ENCODE measurements at places on chromosomes 16 and 17. TPM values are rescaled to one million over a fixed set of nuclear protein-coding genes. Genes with fewer than 3 reads are reported as not detected.

The FAM222B gene
- total RNA-seq = 4.4 TPM

The GP1BA gene
- total RNA-seq = not detected

The ATP2C2 gene
- not detected for total RNA-seq

The TP53TG3D gene
- 1.1 TPM for total RNA-seq

The NPIPB9 gene
- 0.33 TPM for total RNA-seq

The HBA1 gene
- not detected for total RNA-seq

The ITGB4 gene
- total RNA-seq = 1.4 TPM

The C17orf67 gene
- total RNA-seq = 1.6 TPM

The BRIP1 gene
- 8.8 TPM for total RNA-seq

The COG4 gene
- total RNA-seq = 52.8 TPM

- no peak for DNase-seq
These were observed 26.1 kb downstream of the XPO6 start for GRCh38 chr16:28185696-28186095.

GRCh38 chr17:44906763-44907728, 7.8 kb upstream of the EFTUD2 start:
- DNase-seq = no peak

DNA sequence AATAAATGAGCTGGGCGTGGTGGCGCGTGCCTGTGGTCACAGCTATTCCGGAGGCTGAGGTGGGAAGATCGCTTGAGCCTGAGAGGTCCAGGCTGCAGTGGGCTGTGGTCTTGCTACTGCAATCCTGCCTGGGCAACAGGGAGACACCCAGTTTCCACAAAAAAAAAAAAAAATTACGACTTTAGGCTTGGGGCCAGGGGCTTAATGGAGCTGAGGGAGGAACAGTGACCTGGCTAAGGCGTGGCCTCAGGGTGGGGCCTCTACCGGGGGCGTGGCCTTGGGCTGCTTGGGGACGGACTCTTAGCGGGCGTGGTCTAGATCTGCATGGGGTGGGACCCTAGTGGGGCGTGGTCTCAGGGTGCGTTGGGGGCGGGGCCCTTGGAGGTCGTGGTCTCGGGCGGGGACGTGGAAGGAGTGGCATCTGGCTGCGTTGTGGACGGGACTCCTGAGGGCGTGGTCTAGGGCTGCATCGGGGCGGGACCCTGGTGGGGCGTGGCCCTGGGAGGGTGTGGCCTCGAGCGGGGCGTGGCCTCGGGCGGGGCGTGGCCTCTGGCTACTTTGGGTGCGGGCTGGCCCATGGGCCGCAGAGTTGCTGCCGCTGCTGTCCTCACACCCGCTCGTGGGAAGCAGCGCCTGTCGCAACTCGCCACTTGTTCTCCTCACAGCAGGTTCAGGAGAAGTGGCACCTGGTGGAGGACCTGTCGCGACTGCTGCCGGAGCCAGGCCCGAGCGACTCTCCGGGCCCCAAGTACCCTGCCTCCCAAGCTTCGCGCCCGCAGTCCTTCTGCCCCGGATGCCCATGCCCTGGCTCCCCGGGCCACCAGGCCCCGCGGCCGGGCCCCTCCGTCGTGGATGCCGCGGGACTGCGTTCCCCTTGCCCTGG, 5.8 kb upstream of the C17orf99 start:
- DNase-seq = peak; percentile 88

DNA sequence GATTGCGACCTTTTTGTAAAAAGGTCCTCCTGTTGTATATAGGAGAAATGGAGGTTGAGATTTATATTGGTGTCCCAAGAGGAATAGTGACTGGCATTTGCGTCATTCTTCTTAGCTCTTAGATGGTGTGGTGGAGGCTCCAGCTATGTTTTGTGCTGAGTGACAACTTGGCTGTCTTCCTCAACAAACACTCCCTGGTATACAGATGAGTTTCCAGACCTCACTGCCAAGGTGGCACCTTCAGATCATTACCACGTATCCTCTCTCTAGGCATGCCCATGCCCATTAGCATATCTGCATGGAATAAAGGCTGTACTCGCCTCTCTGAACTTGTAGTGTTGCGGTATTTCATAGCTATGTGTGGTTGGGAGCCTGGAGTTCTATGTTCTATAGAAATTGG, 120.0 kb downstream of the MAP2K4 start:
- no peak for DNase-seq

- DNase-seq = no peak
These were observed 157.8 kb downstream of the CDH13 start for GRCh38 chr16:82784573-82784968.

DNA sequence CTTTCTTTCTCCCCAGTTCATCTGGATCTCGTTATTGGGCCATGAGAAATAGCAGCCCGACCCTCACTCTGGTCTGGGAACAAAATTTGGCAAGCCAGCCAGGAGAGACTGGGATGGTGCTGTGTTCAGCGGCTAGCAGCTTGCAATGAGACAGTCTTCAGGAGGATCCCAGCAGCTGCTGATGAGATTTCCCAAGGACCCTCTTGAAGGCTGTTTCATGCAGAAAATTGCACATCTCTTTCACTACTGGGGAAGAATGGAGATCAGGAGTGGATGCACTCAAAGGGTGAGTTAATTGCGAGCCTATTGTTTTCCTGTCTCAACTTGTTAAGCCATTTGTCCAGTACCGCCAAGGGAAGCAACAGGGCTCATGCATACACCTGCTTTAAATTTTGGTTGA, 5.5 kb upstream of the COIL start:
- no peak for DNase-seq

GRCh38 chr17:32523827-32524552, 37.2 kb downstream of the CDK5R1 start:
- DNase-seq = no peak

DNA sequence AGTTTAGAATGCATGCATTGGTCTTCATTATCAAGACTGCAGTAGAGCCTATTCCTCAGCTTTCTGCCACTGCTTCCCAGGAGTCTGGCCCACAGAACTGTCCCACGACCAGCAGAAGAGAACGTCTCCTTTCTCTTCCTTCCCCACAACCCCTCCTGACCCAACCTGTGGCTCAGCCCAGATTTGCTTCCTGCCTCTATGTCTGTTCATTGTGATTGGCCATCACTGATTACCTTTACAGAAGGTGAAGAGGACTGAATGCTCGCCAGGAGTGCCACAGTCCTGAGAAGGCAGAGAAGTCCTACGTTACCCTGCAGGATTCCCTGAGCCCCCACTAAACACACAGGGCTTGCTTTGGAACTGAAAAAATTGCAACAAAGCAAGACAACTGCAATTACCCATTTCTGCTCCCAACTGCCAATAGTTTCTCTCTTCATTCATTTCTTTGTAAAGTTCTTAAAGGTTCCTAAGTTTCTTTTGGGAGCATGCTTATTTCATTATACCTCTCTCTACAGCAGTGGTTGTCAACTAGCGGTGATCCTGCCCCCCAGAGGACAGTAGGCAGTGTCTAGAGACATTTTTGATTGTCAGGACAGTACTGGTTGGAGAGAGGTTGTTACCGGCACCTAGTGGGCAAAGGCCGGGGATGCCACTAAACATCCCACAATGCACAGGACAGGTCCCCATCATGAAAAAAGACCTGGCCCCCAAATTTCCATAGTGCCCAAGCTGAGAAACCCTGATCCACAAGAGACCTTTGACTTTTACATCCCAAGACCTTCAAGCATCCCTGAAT, 4.5 kb upstream of the NAT9 start:
- DNase-seq = peak; percentile 66

DNA sequence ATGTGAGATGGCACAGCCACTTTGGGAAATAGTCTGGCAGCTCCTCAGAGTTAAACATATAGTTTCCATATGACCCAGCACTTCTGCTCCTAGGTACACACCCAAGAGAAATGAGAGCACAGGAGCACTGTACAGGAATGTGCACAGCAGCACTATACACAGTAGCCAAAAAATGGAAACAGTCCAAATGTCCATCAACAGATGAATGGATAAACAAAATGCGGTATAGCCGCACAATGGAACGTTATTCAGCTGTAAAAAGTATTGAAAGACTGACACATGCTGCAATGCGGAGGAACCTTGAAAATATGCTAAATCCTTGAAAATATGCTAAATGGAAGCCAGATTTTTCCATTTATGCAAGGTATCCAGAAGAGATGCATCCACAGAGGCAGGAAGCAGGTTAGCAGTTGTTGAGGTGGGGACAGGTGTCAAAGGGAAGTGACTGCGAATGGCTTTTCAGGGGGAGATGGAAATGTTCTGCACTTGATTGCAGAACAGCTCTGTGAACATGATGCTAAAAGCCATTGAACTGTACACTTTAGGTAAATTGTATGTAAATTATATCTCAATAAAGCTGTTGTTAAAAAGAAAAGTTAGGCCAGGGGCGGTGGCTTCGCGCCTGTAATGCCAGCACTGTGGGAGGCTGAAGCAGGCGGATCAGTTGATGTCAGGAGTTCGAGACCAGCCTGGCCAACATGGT, 80.7 kb downstream of the MPRIP start:
- no peak for DNase-seq

DNA sequence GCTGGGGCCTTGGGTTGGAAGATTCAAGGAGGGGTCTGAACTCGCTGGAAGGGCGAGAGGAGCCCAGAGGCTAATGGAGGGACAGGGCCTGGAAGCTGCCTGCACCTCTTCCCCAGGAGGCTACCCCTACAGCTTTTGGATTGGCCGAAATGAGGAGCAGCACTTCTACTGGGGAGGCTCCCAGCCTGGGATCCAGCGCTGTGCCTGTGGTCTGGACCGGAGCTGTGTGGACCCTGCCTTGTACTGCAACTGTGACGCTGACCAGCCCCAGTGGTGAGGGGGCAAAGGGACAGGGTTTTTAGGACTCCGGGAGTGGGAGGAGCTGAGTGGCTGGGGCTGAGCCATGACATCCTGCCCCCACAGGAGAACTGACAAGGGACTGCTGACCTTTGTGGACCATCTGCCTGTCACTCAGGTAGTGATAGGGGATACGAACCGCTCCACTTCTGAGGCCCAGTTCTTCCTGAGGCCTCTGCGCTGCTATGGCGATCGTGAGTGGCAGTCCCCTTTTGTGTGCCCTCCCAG, 8.8 kb downstream of the CNTNAP1 start:
- no peak for DNase-seq

DNA sequence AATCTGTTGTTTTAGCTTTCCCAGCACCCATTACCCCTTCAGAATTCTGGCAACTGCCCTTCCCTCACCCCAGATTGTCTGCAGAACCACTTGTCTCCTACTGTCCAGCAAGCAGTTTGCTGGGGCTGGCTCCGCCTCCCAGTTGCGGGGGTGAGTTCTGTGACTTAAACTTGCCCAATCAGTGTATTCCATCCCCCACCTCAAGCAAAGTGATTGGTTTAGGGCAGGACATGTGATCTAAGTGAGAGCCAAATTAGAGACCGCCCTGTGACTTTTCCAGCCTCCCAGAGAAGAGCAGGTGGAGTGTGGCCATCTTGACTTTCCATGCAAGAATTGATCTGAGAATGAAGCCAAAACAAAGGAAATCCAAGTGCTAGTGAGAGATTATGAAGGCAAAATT, 22.7 kb upstream of the SRCIN1 start:
- DNase-seq = peak; percentile 43

- no peak for DNase-seq
These were observed 46.6 kb downstream of the MRM3 start for GRCh38 chr17:828761-829160.

DNA sequence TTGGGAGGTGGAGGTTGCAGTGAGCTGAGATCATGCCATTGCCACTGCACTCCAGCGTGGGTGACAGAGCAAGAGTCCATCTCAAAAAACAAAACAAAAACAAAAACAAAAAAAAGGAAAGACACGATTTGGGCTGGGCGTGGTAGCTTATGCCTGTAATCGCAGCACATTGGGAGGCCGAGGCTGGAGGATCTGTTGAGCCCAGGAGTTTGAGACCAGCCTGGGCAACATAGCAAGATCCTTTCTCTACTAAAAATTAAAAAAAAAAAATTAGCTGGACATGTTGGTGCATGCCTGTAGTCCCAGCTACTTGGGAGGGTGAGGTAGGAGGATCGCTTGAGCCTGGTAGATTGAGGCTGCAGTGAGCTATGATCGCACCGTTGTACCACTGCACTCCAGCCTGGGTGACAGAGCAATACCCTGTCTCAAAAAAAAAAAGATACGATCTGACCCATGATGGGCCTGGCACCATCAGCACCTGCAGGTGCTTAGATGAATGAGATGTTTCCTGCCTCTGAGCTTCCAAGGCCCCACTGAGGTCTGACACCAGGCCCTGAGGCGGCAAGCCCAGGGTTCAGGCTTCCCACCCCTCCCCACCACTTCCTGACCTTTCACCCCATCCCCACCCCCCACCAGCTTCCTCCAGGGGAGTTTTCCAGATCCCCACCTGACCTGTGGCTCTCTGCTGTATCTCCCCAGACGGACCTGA, 21.7 kb downstream of the ATP2A1 start:
- DNase-seq = no peak

DNA sequence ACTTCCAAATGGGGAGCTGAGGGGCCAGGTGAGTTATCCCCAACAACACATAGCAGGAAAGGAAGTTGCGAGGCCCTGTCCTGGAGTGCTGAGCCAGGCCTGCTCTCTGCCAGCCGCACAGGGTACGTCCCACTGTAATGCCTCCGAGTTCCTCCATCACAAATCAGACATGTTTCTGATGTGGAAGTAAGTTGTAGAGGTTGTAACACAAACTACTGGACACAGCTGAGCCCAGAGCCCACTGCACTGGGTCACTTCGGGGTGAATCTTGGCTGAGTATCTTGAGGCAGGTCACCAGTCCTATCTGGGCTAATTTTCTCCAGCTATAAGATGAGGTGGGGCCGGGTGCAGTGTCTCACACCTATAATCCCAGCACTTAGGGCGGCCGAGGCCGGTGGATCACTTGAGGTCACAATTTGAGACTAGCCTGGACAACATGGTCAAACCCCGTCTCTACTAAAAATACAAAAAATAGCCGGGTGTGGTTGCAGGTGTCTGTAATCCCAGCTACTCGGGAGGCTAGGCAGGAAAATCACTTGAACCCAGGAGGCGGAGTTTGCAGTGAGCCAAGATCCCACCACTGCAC, 100.8 kb upstream of the CDH5 start:
- DNase-seq = no peak

DNA sequence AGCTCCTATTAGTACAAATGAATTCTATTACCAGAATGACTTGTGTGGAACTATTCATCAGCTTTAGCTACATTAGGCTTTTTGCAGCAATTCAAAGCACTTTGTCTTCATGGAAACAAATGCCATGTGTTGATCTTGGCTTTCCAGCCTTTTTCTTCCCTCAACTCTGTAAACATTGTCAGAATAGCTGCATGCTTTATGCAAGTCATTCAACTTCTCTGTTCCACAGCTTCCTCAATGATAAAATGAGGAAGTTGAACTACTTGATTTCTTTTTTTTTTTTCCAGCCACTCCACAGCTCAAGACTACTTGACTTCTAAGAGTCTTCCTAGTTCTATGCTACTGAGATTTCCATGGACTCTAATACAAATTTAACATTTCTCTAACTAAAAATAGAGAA, 41.1 kb downstream of the KIAA0753 start:
- no peak for DNase-seq

DNA sequence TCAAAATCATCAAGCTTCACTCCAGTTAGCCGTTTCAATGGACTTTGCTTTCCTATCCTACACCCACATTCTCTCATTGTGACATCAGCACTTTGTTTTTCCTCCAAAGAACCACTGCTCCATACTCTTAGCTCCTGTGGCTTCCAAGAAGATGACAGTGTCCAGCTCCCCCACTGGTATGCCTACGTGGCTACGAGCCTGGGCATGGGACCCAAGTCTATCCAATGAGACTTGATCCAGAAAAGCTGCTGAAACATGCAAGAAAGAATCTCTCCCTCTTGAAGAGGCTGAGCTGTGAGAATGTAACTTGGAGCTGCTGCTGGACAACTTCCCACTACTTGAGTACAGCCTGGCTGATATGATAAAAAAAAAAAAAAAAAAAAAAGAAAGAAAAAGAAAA, 9.4 kb downstream of the TOX3 start:
- no peak for DNase-seq

- DNase-seq = peak; percentile 80
These were observed 9.4 kb downstream of the MAP3K14 start for GRCh38 chr17:45307290-45308015.

- no peak for DNase-seq
These were observed 25.5 kb downstream of the RAB11FIP3 start for GRCh38 chr16:450785-451512.

Measured in HT1080 (cell line).